Metanephros (tissue), 2 donors: ENCODE measurements at places on chromosomes 1 and 21. TPM values are rescaled to one million over a fixed set of nuclear protein-coding genes. Genes with fewer than 3 reads are reported as not detected.

The SPRR2A gene
- not detected for total RNA-seq

The TFAP2E gene
- total RNA-seq = 0.82 TPM

The LRRC38 gene
- 7.4 TPM for total RNA-seq

The UBE2U gene
- total RNA-seq = not detected
